Peyer's patch (tissue), 4 donors: ENCODE measurements at places on chromosomes 11 and 22. TPM values are rescaled to one million over a fixed set of nuclear protein-coding genes. Genes with fewer than 3 reads are reported as not detected.

MPPED2 gene
- 1.5 TPM for total RNA-seq

SULT4A1 gene
- total RNA-seq: 0.27 TPM

MUC5AC gene
- total RNA-seq: not detected

- DNase-seq: no peak
Measured at GRCh38 chr22:22893077-22893805, 5.6 kb downstream of the IGLL5 start.

- no peak for DNase-seq
Measured at GRCh38 chr22:50089682-50090411, at the start of gene MOV10L1. Gene MOV10L1 (plus strand): TSS chr22:50090006. CDS start chr22:50090089, 83 bp downstream.

- DNase-seq: no peak
Measured at GRCh38 chr11:133509924-133510697, 22.2 kb downstream of the OPCML start.

DNA sequence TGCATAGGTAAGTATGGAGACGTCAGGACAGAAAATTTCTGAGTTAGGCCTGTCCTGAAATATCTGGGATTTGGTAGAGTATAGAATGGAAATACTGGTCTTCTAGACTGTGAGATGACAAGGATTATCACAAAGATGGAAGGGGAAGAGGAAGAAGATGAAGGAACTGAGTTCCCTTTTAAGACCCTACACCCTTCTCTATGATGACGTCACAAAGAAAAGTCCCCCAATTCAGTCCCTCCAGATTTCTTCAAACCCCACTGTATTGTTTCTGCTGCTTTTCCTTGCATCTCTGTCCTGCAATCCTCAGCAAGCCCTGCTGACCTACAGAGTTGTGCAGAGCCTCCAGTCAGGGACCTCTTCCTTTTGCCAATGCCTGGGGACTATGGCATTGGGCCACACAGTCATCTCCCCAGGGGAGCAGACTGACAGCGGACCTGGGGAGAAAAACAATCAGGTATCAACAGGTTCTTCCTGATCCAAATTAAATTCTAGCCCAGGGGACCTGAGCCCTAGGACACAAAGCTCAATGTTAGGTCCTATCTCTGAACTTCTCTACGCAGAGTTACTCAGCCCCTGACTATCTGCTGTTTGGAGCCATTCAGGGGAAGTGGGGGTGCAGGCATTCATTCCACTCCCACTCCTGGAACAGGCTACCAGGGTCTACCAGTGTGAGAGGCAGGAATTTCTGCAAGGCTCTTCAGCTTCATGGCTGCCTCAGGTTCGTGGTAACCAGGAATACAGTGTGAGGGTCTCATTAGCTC lies 49.2 kb upstream of the POU2AF1 start:
- no peak for DNase-seq

DNA sequence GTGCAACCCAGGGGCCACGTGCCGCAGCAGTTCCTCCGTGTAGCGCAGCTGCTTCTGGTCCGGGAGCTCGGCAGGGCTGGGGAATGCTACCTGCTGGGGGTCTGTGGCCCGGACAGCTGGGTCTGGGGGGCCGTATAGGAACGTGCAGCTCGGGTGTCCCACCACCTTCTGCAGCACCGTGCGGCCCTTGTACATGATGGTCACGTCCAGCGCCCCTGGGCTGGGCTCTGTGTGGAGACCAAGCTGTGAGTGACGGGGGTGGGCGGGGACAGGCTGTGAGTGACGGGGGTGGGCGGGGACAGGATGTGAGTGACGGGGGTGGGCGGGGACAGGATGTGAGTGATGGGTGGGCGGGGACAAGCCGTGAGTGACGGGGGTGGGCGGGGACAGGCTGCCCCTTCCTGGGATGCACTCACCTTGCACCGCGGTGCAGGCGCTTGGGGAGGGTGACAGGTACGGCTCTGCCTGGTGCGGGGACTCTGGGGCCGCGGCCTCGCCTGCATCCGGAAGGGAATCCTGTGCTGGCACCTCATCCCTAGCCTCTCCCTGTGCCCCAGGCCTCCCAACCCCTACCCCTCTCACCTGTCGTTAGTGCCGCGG lies 2.3 kb downstream of the IRF7 start:
- DNase-seq: peak; percentile 97

GRCh38 chr11:37141707-37142106 lies 543.7 kb upstream of the RAG2 start:
- no peak for DNase-seq

DNA sequence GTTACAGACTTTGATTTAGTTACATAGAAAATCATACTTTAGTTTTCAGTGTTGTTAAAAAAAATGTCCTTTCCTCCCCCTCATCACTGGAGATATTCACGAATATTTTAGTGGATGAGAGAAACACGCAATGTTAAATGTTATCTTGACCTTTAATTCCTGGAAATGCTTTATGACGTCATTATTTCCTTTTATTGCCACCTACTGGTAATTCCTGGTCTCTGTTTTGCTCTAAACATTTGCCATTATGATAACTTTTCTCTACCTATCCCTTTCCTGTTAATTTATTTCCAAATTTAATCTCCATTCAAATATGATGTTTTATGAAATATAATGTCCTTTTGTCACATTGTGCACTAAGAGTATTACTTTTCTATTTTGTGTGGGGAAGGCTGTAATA lies 770.6 kb downstream of the FAM181B start:
- no peak for DNase-seq

- no peak for DNase-seq
Measured at GRCh38 chr22:38347944-38348750, 30.9 kb upstream of the CSNK1E start.

DNA sequence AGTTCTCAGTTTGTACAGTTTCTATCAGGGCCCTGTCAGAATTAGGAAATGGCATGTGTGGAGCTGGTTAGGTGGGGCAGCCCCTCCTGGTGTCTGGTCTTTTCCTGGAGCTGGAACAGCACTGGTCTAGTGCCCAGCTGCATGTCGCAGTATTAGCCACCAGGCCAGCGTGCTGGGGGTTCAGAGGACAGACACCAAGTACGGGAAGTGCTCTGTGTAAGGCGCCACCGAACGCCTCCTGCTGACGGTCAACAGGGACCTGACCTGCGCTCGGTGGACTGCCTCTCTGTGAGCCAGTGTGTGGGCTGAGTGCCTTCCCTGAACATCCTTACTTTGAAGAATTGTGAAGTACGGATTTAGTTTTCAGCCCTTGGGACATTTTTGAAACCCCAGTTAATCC lies 33.9 kb downstream of the AP2A2 start:
- DNase-seq: no peak

DNA sequence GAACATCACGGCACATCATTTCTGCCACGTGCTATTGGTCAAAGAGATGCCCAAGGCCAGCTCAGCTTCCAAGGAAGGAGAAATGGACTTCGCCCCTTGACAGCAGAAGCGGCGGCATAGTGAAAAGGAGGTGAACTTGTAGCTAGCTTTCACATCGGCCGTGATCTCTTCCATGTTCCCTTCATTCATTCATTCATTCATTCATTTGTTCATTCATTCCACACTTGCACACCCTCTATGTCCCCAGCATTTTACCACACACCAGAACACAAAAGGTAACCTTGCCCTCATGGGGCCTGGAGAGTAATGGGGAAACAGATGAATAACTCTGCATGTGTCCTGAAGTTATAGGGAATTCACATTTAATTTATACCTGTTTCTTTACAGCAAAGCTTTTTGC lies 1.1 kb upstream of the CYTH4 start:
- DNase-seq: no peak

DNA sequence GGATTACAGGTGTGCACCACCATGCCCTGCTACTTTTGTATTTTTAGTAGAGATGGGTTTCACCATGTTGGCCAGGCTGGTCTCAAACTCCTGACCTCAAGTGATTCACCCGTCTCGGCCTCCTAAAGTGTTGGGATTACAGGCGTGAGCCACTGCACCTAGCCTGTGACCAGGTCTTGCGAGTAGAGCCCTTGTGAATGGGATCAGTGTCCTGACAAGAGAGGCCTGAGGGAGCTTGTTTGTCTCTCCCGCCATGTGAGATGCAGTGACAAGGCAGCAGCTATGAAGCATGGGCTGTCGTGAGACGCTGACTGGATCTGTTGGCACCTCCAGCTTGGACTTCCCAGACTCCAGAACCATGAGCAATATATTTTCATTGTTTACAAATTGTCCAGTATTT lies 69.3 kb downstream of the LRRC32 start:
- no peak for DNase-seq

GRCh38 chr11:100861212-100861611 lies 174.1 kb downstream of the ARHGAP42 start:
- no peak for DNase-seq

DNA sequence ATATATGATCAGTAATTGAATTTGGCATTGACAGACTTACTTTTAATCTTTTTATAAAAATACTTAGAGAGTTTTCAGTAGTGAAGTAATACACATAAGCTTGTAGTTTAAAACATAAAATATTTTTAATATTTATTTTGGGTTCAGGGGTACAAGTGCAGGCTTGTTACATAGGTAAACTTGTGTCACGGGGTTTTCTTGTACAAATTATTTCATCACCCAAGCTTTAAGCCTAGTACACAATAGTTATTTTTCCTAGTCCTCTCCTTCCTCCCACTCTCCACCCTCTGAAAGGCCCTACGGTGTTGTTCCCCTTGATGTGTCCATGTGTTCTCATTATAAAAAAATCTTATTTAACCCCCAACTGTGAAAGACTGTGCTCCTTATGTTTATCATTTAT lies 1397.8 kb upstream of the RAG2 start:
- DNase-seq: no peak

DNA sequence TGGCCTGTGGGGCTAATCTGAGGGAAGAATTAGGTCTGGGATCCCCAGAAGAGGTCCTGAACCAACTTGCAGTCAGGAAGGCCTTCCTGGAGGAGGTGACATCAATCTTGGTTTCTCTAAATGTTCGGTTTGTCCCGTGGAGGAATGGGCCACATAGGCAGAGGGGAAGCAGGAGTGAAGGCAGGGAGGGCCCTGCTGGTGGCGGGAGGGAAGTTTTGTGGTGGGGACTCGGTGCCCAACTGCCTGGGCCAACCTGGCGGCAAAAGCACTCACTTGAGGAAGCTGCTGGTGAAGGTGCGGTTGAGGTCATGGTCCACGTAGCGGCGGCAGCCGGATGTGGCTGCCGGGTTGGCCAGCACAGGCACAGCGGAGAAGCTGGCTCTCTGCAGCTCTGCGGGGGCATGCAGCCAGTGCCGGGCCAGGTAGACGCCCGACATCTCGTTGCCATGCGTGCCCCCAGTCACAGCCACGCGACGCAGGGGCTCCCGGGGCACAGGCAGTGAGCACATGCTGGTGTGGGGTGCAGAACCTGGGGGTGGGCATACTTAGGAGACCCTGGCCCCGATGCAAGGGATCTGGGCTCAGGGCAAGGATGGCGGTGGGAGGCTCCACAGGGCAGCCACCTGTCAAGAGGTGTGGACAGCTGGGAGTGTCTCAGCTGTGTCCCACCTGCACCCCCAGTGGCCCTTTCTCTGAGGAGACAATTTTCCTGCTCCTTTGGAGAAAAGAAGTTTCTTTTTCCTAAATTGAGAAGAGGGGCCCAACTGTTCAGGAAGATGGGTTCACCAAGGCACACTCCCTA lies 3.8 kb downstream of the ACY3 start:
- peak; percentile 86 for DNase-seq

GRCh38 chr22:50606946-50607658 lies 6.5 kb downstream of the MAPK8IP2 start:
- DNase-seq: no peak

DNA sequence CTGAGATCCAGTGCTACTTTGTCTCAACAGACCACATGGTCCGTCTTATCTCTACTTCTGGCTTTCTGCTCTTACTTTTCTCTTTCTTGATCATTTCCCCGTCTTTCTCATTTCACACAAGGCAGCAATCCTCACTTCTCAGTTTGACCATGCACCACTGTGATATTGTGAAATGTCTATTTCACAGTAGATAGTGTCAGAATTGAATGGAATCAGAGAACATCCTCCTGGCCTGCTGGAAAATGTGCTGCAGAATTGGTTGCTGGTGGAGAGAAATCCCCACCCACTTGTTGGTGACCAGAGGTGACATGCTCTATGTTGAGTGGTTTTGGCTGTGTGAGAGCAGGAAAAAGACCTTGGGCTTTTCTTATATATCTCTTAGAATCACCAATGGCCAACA lies 57.8 kb upstream of the RCN1 start:
- DNase-seq: no peak

- DNase-seq: no peak
Measured at GRCh38 chr11:113370634-113371033, 16.9 kb upstream of the ANKK1 start.

DNA sequence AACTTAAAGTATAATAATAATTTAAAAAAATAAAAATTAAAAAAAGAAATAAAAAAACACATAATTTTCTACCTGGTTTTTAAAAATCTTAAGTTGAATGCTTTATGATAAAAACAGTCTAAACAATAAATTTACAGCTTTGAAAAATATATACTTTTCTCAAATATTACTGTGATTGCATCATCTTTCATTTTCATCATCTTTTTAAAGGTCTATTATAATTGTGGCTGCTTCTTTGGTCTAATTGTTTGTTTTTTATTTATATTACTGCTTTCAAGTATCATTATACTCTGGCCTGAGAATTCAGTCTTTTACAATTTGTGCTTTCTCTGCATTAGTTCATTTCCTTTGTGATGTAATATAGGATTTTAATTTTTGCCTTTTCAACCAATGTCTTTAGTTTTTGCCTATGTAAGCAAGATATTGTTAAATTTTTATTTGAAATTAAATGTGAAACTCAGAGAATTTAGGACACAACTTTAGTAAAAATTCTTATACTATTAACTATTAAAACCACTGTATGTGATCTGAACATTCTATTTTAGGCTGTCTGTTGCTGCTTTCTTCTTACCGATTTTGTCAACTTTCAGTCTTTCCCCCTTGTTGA lies 7.3 kb downstream of the CYP2R1 start:
- no peak for DNase-seq

DNA sequence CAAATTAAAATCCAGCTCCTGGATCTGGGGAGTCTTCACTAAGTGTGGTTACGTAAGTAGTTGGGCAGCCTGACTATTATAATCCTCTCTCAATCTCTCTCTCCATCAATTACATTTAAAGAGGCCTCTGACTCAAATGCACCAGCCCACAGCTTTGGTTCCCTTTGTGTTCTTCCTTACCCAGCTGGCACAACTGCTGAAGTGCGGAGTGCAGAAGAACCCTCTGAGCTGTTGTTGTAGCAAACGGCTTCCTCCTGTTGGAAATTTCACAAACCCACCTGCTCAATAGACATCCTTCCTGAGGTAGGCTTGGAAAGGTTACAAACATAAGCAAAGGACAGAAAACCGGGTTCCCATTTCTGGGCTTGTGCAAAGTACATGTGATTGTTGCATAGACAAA lies 17.0 kb upstream of the SORL1 start:
- no peak for DNase-seq

DNA sequence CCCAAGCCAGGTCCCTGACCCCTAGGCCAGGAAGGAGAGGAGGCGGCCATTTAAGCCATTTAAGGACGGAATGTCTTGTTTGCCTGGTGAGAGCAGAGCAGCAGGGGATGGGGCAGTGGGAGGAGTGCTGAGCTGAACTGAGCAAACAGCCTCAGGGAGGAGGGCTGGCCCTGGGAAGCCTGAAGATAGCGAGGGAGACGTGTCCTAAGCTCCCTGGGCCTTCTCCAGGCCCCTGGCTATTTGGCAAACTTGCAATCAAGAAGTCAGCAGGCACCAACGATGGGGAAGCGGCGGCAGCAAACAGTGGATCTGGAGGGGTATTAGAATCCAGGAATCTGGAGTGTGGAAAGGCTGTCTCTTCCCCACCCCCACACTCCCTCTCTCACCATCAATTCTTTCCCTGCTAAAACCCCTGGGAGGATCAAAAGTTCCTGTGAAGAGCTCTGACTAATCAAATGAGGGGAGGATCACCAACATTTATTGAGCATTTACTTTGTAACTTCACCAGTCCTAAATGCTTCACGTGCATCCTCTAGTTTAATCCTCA lies 8.8 kb downstream of the BCL9L start:
- peak; percentile 52 for DNase-seq
